Pericardium fibroblast (primary cell): ENCODE measurements at places on chromosomes 6 and 20. TPM values are rescaled to one million over a fixed set of nuclear protein-coding genes. Genes with fewer than 3 reads are reported as not detected.

NKAIN4 gene
- total RNA-seq: 0.17 TPM in 1 of 2 replicates, not detected in the other

NNAT gene
- 0.47 and 2.6 TPM in 2 replicates for total RNA-seq

RREB1 gene
- total RNA-seq: 11.9 and 13.6 TPM in 2 replicates

FAM162B gene
- total RNA-seq: 0.23 and 1.2 TPM in 2 replicates

ADAM33 gene
- 89.4 and 111 TPM in 2 replicates for total RNA-seq

PDCD2 gene
- total RNA-seq: 67.0 and 126 TPM in 2 replicates

CFB gene
- 11.4 and 11.6 TPM in 2 replicates for total RNA-seq

LGSN gene
- total RNA-seq: 0.09 and 0.93 TPM in 2 replicates

MTFR2 gene
- 0.12 and 0.17 TPM in 2 replicates for total RNA-seq

HLA-DQB1 gene
- total RNA-seq: not detected in 2 replicates

LHFPL5 gene
- not detected in 2 replicates for total RNA-seq

C6orf141 gene
- total RNA-seq: 1.0 and 1.3 TPM in 2 replicates

ENPP1 gene
- total RNA-seq: 1.4 and 5.5 TPM in 2 replicates

KIF13A gene
- total RNA-seq: 14.3 and 15.1 TPM in 2 replicates

SLC17A1 gene
- not detected in 2 replicates for total RNA-seq

DOK5 gene
- 9.9 and 12.7 TPM in 2 replicates for total RNA-seq

TFEB gene
- total RNA-seq: 2.6 and 4.2 TPM in 2 replicates

KCNQ5 gene
- total RNA-seq: 0.17 and 1.2 TPM in 2 replicates

ACTL10 gene
- 1.4 and 3.7 TPM in 2 replicates for total RNA-seq

TMEM170B gene
- total RNA-seq: 0.26 and 0.47 TPM in 2 replicates

SLPI gene
- total RNA-seq: 1.7 and 19.5 TPM in 2 replicates

UNC5CL gene
- 0.12 TPM in 1 of 2 replicates, not detected in the other for total RNA-seq

PRELID3B gene
- total RNA-seq: 29.3 and 53.5 TPM in 2 replicates

RBPJL gene
- not detected in 2 replicates for total RNA-seq

DPPA5 gene
- not detected in 2 replicates for total RNA-seq

FOXA2 gene
- not detected in 2 replicates for total RNA-seq

METTL24 gene
- not detected in 2 replicates for total RNA-seq

MAK gene
- not detected in 2 replicates for total RNA-seq

HUS1B gene
- 0.09 TPM in 1 of 2 replicates, not detected in the other for total RNA-seq

CHRNA4 gene
- total RNA-seq: not detected in 2 replicates

NOX3 gene
- total RNA-seq: not detected in 2 replicates

PPDPF gene
- 250 and 270 TPM in 2 replicates for total RNA-seq

RRAGD gene
- 0.17 and 1.5 TPM in 2 replicates for total RNA-seq

BTN1A1 gene
- total RNA-seq: not detected in 2 replicates

IMPG1 gene
- not detected in 2 replicates for total RNA-seq

NR2E1 gene
- not detected in 2 replicates for total RNA-seq

RIPOR3 gene
- 4.0 and 11.0 TPM in 2 replicates for total RNA-seq

GNMT gene
- not detected in 2 replicates for total RNA-seq

ARFGEF3 gene
- 0.09 and 0.12 TPM in 2 replicates for total RNA-seq

CLPSL1 gene
- total RNA-seq: not detected in 2 replicates

TREM2 gene
- total RNA-seq: not detected in 2 replicates

LRRN4 gene
- 1.0 and 12.4 TPM in 2 replicates for total RNA-seq

BPIFB2 gene
- not detected in 2 replicates for total RNA-seq

WFDC12 gene
- total RNA-seq: not detected in 2 replicates

ABCF1 gene
- 33.5 and 38.4 TPM in 2 replicates for total RNA-seq

KHDRBS2 gene
- total RNA-seq: not detected in 2 replicates

KIZ gene
- total RNA-seq: 11.1 and 12.6 TPM in 2 replicates

SNAP91 gene
- total RNA-seq: 0.12 TPM in 1 of 2 replicates, not detected in the other

PAQR8 gene
- total RNA-seq: 2.2 and 2.7 TPM in 2 replicates

CYP39A1 gene
- total RNA-seq: 1.6 TPM in 1 of 2 replicates, not detected in the other
